ENCODE measurements at places on chromosomes 12 and 14. TPM values are rescaled to one million over a fixed set of nuclear protein-coding genes. Genes with fewer than 3 reads are reported as not detected.

Gene CLEC6A
- not detected for total RNA-seq

- H3K4me1 ChIP-seq: peaks cover 47% of the 10 kb centered on the region
- H3K27me3 ChIP-seq: no peaks in the 10 kb centered on the region
- H3K36me3 ChIP-seq: peaks cover 6% of the 10 kb centered on the region
- DNase-seq: peak; percentile 52
- peak overlapping the region; percentile 84 for H3K27ac ChIP-seq
Observed at GRCh38 chr12:92185052-92185451, 39.4 kb upstream of the BTG1 start.

DNA sequence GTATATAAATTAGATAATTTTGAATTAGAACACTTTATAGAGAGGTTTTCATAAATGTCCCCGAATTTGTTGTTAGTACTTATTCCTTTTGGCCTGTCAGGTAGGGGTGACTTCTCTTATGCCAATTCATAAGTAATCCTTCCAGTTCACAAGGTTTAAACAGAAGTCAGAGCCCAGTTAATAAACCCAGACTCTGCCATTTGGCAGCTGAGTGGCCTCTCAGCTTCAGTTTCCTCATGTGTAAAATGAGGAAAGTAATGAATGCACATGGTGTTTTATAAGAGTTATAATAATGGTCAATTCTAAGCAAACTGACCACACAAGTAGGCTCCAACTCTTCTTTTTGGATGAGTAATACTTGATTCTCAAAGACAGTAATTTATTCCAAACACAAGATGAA lies 10.3 kb downstream of the MTERF2 start:
- no peaks in the 10 kb centered on the region for H3K27me3 ChIP-seq
- H3K36me3 ChIP-seq: peaks cover 26% of the 10 kb centered on the region
- no peaks in the 10 kb centered on the region for H3K4me1 ChIP-seq
- H3K4me3 ChIP-seq: no peak overlapping the region

DNA sequence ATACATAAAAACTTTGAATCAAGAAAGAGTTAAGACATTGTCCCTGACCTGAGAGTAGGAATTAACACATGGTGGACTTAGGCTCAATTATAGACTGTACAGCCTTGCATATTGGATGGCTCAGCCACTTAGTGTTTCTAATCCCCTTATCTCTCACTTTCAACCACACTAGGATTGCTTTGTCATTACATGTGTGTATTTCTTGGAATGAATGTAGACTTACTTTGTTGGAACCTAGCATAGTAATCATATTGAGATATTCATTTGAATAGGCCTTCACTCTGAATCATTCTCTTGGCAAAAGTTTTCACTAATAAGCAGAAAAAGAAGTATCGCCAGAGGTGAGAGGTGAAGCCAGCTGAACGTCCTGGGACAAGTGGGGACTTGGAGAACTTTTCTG lies 1973.9 kb upstream of the FLRT2 start:
- DNase-seq: no peak
- H3K4me1 ChIP-seq: no peaks in the 10 kb centered on the region
- H3K36me3 ChIP-seq: no peaks in the 10 kb centered on the region

DNA sequence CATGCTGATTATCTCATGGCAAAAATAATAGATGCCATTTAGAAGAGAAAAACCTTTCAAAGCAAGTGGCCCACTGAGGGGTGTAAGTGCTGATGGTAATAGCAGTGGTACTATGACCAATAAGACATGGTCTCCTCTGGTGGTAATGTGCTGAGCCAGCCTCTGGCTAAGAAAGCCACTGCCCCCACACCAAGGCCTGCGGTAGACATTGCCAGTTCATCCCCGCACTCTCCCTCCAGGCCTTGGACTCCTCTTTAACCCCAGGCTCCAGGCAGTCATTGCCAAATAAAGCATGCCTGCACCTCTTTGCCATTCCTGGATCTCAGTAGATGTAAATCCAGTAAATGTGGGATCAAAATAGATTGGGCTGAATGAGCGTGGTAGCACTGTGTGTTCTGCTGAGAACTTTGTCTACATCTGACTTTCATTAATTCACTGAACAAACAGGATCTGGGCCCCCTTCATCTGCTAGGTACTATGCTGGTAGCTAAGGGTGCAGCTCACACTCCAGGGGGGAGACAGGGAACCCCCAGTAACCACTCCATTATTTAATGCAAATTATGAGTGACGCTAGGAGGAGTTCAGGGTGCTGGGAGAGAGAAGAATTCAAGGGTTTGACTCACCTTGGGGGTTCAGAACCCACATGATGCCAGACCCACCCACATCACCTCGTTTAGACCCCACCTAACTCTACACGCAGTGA lies 89.3 kb downstream of the BCL11B start:
- H3K4me1 ChIP-seq: peaks cover 89% of the 10 kb centered on the region
- H3K27me3 ChIP-seq: no peaks in the 10 kb centered on the region
- H3K27ac ChIP-seq: peak overlapping the region; percentile 42
- peaks cover 78% of the 10 kb centered on the region for H3K36me3 ChIP-seq
- no peak for DNase-seq
- no peak overlapping the region for H3K4me3 ChIP-seq

DNA sequence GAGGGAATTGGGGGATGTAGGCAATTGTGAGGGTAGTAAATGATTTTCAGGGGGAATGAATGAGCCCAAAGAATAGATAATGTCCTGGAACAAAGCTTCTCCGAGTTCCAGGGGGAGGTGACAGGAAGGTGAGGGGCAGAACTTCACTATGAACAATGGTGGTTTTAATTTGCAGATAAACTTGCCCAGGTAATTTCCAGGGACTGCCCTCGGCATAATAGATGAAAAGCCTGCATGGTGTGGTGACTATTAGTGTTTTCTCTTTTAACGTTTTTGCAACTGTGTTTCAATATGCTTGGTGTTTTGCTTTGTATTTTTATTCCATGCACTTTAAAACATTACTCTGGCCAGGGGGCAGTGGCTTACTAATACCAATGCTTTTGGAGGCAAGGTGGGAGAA lies 325.2 kb upstream of the RGS6 start:
- H3K4me3 ChIP-seq: no peak overlapping the region
- H3K36me3 ChIP-seq: peaks cover 17% of the 10 kb centered on the region
- peaks cover 11% of the 10 kb centered on the region for H3K4me1 ChIP-seq
- H3K27ac ChIP-seq: no peak overlapping the region
- no peaks in the 10 kb centered on the region for H3K27me3 ChIP-seq
- no peak for DNase-seq

DNA sequence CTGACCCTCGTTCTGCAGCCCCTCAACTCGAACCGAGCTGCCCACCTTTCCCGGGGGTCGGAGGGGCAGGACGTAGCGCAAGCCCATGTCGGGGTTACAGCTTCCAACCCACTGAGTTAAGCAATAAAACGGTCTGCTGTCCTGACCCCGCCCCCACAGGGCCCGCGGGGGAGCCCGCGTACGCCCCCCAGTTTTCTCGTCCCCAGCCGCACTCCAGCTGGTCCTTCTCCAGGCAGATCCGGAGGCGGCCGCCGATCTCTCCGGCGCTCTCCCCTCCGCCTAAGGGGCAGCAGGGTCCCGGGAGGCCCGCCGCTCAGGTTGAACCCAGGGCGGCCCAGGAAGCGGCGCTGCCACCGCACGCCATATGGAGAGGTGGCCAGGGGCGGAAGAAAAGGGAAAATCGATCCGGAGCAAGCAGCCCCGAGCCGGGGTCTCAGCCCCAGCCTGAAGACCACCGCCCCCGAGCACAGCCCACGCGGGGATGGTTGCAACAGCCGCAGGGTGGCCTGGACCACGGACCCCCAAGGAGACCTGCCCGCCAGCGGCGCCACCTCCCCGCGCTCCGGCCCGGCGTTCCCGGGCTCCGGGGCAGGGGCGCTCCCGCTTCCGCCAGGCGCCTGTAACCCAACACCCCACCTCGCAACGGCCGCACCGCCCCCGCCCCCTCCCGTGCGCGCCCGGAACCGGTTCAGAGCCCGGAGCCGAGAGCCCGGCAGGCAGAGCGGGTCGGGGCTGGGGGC lies 760 bp downstream of the ACTN1 start:
- peaks cover 27% of the 10 kb centered on the region for H3K4me1 ChIP-seq
- H3K27ac ChIP-seq: peak overlapping the region; percentile 61
- peak; percentile 45 for DNase-seq
- peak overlapping the region; percentile 79 for H3K4me3 ChIP-seq
- peaks cover 31% of the 10 kb centered on the region for H3K27me3 ChIP-seq

- no peaks in the 10 kb centered on the region for H3K27me3 ChIP-seq
- H3K4me1 ChIP-seq: no peaks in the 10 kb centered on the region
- H3K4me3 ChIP-seq: no peak overlapping the region
- no peak overlapping the region for H3K27ac ChIP-seq
Observed at GRCh38 chr12:108196319-108196718, 67.2 kb downstream of the WSCD2 start.

GRCh38 chr12:64603183-64603841 lies 7.0 kb upstream of the RASSF3 start:
- H3K27me3 ChIP-seq: no peaks in the 10 kb centered on the region
- no peak overlapping the region for H3K27ac ChIP-seq
- H3K4me3 ChIP-seq: no peak overlapping the region
- peaks cover 26% of the 10 kb centered on the region for H3K4me1 ChIP-seq
- H3K36me3 ChIP-seq: no peaks in the 10 kb centered on the region
- no peak for DNase-seq

DNA sequence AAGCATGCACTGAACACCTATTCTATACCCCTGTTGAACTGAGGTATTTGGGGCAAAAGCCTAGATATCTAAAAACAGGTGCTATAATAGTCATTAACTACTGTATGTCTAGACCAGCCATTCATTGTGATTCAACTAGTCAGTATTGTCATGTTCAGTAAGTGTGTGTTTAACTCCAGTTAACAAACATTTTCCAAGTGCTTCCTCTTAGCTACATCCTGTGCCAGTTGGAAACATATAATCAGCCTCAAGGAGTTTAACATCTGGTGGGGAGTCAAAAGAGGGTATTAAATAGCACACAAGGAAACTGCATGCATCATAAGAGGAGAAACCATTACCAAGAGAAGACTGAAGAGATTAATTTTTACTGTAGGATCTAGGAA lies 20.4 kb downstream of the TMTC1 start:
- H3K4me1 ChIP-seq: no peaks in the 10 kb centered on the region
- no peak overlapping the region for H3K27ac ChIP-seq
- no peaks in the 10 kb centered on the region for H3K27me3 ChIP-seq

DNA sequence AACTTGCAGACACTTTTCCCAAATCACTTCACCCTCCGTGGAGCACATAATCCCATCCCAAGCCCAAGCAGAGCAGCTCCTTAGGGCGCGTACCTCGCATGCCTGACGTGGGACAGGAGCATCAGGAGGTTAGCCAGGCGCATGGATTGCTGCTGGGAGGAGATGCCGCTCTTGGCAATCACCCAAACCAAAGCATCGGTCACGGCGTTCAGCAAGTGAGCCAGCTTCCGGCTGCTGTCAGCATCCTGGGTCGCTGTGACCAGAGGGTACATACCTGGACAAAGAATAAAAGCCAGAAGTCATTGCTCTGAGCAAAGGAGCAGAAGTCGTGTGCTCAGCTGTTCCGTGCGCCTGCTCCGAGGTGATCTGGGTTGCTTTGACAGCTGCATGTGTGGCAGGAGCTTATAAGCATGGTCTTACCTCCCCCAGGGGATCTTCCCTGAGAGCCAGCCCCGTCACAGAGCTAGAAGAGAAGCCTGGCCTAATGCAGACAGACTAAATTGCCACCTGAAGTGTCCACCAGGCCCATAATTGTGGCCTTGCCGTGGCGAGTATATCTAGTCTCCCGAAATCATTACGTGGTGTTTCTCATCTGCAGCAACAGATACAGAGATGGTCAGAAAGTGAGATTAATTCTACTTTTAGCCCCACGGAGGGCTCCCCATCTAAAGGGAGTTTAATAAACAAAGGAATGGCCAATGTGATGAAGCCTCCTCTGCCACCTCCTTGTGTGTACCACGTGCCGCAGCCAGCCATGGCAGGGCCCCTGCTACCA lies 59.1 kb downstream of the ESR2 start:
- peaks cover 15% of the 10 kb centered on the region for H3K4me1 ChIP-seq
- DNase-seq: no peak
- H3K4me3 ChIP-seq: no peak overlapping the region

- H3K36me3 ChIP-seq: no peaks in the 10 kb centered on the region
- no peaks in the 10 kb centered on the region for H3K4me1 ChIP-seq
- H3K27ac ChIP-seq: no peak overlapping the region
- H3K27me3 ChIP-seq: no peaks in the 10 kb centered on the region
- H3K4me3 ChIP-seq: no peak overlapping the region
Observed at GRCh38 chr12:113381220-113381619, 22.5 kb downstream of the SDS start.

DNA sequence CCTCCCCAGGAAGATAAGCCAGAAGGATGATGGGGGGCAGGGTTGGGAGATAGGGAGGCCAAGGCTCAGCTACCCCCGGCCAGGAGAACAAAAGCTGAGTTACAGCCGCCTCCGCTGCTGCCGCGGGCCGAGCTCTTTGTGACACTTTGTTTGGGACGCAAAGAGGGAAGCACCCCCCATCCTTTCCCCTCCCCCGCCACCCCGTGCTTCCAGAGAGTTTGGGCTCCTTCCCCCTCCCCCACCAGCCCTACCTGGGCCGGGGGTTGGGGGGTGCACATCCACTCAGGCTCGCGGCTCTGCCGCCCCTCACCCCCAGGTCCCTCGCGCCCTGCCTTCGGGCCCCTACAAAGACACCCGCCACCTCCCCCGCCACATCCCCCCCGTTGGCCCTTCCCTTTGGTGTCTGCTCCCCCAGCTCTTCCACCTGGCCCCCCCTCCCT lies 799 bp downstream of the ZNF219 start:
- H3K27me3 ChIP-seq: peaks cover 22% of the 10 kb centered on the region
- no peak overlapping the region for H3K27ac ChIP-seq
- peaks cover 36% of the 10 kb centered on the region for H3K4me1 ChIP-seq
- DNase-seq: no peak
- H3K4me3 ChIP-seq: peak overlapping the region; percentile 62

GRCh38 chr14:101109981-101110728 lies 206.6 kb upstream of the RTL1 start:
- no peaks in the 10 kb centered on the region for H3K36me3 ChIP-seq
- no peaks in the 10 kb centered on the region for H3K4me1 ChIP-seq
- no peaks in the 10 kb centered on the region for H3K27me3 ChIP-seq
- no peak overlapping the region for H3K27ac ChIP-seq

DNA sequence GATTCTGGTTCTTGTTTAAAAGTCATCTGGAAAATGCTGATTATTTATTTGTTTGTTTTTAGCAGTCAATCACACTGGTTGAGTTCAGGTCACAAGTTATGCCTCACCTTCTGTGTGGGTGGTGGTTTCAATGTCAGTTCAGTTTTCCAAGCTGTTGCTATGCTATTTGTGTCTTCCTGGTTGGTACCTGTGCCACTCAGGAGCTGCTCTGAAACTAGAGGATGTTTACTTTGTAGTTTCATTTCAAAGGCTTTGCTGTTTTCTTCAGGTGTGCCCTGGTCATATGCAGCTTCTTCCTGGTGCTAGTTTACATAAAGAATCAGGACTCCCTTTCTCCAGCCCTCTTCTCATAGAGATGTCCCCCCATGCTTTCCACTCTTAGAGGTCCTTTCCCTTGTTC lies 75.7 kb upstream of the PPP4R3A start:
- no peak overlapping the region for H3K4me3 ChIP-seq
- H3K4me1 ChIP-seq: no peaks in the 10 kb centered on the region
- no peak for DNase-seq
- H3K36me3 ChIP-seq: no peaks in the 10 kb centered on the region
- no peak overlapping the region for H3K27ac ChIP-seq

- DNase-seq: no peak
- H3K27ac ChIP-seq: no peak overlapping the region
- H3K4me3 ChIP-seq: no peak overlapping the region
- no peaks in the 10 kb centered on the region for H3K36me3 ChIP-seq
- no peaks in the 10 kb centered on the region for H3K4me1 ChIP-seq
Observed at GRCh38 chr12:127343940-127344339, 923.0 kb upstream of the TMEM132C start.

Measured in activated CD4-positive, alpha-beta memory T cell treated with anti-CD3 and anti-CD28 coated beads, Interleukin-2, amount 10 ng/mL, durations not matched to agents 7 days and 5 days (primary cell).